SHP77 (cell line): ENCODE measurements at places on chromosomes 7 and 10.

GRCh38 chr7:65268782-65269149 is 104.9 kb upstream of the ZNF92 start:
- no peak for DNase-seq

DNA sequence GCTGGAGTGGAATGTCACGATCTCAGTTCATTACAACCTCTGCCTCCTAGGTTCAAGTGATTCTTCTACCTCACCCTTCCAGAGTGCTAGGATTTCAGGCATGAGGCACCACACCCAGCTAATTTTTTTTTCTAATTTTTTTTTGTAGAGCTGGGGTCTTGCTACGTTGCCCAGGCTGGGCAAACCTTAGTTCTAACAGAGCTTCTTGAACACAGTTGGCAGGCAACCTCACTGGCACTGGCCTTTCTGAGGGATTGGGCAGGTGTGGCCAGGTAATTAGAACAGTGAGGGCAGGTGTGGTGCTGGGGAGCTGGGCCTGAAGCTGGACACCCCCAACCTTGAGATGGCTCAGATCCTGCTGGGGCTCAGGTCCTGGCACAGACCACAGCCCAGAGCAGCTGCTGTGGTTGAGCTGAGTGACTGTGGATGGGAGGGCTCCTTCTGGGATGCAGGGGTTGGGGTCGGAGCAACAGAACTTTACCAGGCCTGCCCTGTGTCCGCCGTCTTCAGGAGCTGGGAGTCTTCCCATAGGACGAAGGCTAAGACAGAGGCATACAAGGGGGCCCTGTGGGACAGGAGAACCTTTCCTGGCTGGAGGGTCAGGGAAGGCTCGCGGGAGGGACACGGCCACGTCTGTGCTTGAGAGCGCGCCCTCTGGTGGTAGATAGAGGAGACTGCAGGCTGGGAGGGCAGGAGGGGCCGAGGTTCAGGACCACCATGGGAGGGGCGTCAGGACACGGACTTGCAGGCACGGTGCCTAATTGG is 48.2 kb downstream of the COL26A1 start:
- DNase-seq, result no peak

GRCh38 chr7:43362652-43363034 is 220.3 kb upstream of the STK17A start:
- peak; percentile 77 for DNase-seq

GRCh38 chr7:122748195-122748594 is 45.5 kb upstream of the RNF148 start:
- DNase-seq, result no peak

DNA sequence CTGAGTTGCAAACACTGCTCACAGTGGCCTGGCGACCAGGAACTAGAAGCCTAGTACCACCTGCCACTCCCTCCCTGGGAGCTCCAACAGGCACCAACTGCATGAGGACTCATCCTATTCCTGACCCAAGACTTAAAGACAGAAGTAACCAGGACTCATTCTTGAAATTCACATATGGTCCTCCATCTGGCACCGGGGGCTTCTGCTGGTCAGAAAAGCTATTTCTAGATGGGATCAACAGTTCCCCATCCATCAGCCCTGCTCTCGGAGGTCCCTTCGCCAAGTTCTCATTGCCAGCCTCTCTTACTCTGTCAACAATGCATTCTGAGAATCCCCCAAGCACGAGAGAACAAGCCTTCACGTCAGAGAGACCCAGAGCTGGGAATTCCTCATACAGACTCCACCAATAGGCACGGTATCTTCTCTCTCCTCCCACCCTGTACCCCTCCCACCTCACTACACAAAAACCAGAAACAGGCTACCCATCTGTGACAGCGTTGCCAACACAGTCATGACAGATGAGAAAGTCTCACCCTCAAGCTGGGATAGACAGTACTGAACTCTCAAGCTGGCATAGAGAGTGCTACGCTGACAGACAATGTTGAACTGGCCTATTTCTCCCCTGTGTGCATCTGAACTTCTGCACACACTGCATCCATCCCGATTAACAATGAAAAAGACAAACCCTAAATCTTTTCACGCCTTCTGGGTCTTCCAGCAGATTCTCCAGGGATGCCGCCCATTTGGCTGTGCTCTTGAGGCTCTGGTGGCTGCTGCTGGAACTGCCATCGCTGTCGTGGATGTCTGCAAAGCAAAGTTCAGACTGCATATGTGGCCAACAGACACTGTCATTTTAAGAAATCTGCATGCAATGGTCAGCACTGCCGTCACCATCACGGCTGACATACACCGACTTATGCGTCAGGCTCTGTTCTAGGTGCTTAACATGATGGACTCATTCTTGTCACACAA is 15.6 kb downstream of the RGS10 start:
- DNase-seq, result no peak

- DNase-seq, result no peak
These were observed 7.7 kb downstream of the CTBP2 start for GRCh38 chr10:125152450-125153368.

DNA sequence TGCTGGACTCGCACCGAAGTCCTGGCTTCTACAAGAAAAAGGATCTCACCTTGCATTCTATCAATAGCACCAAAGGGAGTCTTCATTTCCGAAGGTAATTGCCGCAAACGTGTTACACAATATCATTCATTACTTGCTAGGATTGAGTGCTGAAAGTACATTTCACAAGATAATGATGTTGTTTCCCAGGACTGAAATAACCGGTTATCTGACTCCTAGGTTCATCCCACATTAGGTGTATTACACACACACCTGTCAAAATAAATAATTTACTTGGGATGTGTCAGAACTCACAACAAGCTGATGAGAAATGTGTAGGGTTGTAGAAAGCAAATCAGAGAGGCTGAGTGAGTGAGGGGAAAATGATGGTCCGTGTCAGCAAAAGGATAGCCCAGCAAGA is 219.4 kb upstream of the RHOBTB1 start:
- DNase-seq, result no peak

DNA sequence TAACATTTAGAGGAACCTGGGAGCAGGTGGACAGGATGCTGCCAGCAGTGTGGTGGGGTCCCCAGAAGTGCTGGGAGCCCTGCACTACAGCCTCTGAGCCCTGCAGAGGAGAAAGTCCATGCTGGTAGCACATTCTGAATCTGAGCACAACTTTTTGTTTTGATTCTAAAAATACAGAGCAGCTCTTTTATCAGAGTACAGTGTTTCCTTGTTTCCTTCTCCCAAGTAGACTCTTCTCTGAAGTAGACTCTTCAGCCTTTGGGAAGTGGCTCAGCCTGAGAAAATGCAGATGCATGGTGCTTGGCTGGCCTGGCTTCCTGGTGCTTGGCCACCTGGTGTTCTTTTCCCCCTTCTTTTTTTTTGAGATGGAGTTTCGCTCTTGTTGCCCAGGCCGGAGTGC is 9.1 kb downstream of the ADCY1 start:
- DNase-seq, result no peak

DNA sequence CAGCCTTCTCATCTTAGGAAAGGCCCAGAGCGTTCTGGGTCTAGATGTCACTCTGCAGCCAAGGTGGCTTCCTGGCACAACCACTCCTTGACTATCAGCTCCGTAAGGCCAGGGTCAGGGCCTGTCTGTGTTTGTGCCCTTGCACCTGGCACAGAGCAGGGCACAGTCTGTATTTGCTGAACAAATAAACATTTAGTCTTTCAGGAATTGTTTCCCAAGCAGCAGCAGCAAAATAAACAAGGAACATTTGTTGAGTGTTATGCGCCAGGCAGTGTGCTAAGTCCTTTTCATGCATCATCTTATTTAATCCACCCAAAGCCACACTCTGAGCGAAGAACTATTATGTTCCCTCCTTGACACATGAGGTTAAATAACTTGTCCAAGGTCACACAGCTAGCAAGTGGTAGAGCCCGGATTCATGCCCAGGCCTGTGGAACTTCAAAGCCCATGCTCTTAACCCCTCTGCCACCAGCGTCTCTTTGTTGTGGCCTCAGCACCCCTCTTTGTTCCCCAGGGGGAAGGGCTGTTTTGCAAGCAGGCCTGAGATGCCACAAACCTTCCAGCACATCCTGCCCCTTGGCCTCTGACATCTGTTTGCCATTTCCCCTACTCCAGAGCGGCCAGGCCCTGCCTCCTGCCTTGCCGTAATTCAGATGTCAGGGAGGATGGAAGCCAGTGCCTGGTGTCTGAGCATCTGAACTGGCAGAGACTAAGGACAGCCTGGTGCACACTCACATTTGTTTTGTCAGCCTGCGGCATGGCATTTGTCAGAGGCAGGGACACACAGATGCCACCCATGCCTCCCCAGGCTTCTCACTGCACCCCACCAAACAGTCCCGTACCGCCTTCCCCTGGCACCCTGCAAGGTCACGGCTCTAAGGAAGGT is 325.8 kb upstream of the ZMIZ1 start:
- DNase-seq, result no peak

DNA sequence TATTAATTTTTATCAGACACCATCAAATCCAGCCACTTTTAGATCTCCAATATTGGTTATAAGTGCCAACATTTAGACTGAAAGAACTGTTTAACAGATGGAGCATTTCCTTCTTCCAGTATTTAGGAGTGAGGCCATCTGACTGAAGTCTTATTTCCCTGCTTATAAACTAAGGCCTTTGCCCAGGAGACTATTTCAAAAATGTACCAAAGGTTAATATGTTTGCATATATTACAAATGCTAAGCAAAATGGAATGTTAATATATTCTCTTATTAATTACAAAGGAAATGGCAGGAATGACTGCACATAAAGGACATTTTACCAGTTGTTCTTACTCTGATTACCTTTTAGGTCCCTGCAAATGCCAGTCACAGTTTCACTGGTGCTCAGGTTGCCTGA is 238.9 kb upstream of the PLXNA4 start:
- no peak for DNase-seq

DNA sequence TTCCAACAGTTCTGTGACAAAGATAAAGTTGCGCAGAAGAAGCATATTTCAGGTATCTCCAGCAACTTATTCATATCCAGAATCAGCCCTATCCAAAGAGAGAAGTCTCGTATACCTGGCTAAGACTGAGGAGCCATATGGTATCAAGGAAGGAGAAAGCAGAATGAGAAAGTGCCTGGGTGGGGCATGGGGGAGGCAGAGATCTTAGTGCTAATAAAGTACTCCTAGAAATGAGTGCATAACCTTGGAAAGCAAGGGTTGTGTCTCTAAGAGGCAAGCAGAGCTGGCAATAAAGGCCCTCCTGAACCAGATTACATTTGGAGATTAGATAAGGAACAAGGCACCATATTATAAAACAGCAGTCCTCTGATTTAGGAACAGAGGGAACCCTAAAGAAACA is 12.7 kb downstream of the TASOR2 start:
- DNase-seq, result no peak

DNA sequence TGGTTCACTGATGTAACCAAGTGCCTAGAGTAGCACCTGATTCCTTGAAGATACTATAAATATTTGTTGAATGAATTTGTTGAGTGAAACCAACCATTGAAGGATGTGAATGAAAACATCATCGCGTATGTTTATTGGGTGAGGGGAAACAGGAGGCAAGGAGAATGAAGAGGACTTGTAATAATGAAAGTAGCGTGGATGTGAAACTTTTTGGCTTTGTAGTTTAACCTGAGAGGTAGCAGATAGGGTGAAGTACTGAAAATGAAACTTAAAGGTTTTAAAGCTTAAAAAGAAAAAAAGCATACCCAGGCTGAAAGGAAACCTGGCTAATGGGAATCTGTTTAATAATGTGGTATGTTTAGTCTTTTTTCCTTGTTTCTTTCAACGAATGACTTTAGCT is 5.2 kb downstream of the CCNY start:
- no peak for DNase-seq

DNA sequence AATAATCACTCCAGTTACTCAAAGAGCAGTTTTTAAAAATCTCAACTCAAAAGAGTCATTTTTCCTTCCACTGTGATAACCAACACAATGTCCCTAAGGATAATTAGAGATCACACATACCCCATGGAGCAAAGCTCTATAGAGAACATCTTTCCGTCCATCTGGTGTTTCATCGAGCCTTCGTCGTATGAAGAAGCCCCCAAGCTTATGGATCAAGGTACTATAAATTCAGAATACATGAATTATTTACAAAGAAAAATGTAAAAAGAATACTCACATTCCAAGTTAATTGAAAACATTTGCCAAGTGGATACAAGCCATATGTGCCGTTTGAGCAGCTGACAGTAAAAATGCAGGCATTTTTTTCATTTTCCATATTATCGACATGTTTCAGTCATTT is 14.8 kb downstream of the GPAM start:
- DNase-seq, result no peak

DNA sequence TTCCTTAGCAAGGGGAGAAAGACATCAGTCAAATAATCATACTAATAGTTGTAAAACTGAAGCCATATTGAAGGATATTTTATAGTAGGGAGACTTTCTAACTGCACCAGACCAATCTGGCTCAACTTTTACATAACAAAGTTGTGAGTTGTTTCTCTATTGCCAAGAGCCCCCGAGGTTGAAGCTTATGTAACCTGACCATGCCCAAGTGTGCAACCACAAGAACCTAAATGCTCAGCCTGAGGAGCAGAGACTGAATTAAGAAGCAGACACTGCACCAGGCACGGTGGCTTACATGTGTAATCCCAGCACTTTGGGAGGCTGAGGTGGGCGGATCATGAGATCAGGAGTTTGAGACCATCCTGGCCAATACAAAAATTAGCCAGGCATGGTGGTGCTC is 77.3 kb upstream of the ARMC3 start:
- DNase-seq, result no peak

DNA sequence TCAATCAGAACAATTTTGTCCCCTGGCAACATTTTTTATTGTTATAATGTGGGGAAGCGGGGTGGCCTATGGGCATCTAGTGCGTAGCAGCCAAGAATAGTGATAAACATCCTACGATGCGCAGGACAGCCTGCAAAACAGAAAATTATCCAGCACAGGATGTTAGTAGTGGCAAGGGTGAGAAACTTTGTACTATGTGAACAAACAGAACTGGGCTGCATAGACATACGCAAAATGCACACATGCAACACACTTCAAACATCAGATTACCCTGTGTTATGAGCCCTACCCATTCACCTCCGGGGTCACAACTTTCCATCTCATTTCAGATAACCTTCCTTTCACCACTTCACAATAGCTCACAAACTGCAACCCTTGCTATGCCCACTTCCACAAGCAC is 3.1 kb downstream of the ZNF786 start:
- DNase-seq, result no peak

- no peak for DNase-seq
These were observed 191.8 kb upstream of the CXCL12 start for GRCh38 chr10:44576702-44577191.

GRCh38 chr7:158633055-158633956 is 45.7 kb upstream of the PTPRN2 start:
- no peak for DNase-seq
